ENCODE measurements at places on chromosomes 4 and X.

GRCh38 chrX:12505127-12505526 is 286.1 kb upstream of the PRPS2 start:
- DNase-seq, result no peak

DNA sequence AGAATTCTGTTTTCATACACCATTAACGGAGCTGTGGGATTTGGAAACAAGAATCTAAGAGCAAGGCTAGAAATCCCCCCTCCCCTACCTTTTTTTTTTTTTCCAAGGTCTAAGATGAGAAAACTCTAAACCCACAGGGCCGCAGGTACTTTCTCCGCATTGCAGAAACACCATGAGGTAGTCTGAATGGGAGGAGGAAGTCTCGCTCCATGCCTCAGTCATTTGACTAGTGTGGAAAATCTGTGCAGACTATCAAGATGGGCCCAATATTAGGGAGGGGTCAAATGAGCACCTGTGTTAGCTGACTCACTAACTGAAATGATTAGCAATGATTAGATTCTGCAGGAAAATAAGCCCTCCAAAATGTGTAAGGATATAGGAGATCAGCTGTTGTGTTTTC is 40.9 kb upstream of the MAP3K15 start:
- no peak for DNase-seq

DNA sequence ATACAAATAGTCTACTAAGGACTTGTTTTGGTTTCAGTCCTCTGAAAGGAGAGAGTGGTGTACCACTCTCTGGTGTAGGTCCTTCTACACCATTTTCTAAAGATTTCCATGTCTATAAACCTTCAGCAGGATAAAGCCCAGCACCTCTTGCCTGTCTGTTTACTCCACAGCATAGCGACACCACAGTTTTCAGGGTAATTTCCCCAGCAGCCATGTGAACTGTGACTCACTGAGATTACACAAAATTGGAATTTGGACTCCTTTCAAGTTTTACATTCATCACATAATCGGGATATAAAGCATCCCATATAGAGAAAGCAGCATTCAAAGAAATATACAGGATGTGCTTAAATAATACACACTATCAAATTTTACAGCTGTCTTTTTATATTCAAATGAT is 229.6 kb downstream of the PRDM5 start:
- DNase-seq, result no peak

DNA sequence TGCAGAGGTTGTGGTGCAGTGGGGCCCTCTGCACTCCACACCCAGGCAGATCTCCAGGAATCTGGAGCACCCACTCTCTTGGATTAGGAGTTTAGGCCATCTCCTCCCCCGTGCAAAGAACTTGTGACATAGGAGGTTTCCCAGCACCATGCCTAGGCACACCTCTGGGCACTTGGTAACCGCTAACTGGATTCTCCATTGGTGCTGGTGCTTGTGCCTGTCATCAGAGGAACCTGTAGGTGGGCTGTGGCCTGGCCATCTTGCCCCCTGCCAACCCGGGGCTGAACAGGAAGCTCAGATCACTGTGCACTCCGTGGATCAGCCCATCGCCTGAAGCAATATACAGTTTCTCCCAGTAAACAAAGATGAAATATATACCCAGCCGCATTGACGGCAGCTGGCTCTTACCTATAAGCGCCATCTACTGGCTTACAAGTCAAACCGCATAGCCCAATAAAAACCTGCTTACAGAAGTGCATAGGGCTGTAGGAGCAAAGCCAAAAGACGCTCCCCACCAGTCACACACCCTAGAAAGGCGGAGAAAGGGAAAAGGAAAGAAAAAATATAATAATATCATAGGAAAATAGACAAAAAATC is 19.1 kb upstream of the TEX13B start:
- no peak for DNase-seq

DNA sequence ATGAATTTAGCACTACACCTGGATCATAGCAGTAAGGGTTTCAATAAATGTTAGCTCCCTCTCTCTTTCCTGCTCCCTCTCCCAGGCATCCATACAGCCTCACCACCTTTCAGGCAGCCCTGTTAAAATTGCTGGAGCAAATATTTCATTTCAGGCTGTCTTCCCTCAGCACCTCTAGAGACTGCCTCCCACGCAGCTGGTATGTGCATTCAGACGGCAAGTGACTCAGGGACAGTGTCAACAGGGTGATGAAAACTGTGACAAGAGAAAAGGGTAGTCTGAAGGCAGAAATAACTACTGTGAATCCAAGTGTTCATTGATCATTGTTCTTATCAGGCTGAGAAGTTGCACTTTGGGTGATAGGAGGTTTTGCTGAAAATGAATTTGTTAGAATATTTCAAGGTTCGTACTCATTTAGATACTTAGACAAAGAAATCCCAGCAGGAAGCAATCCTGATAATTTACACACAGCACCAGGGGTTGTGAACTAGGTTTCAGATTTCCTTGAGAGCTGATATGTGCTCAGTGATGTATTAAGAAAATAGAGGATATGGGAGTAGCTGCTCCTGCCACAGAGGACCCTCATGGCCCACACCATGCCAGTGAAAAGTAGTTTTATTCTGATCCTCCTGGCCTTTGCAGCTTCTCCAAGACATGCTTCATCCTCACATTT is 424.2 kb downstream of the FGF13 start:
- no peak for DNase-seq

DNA sequence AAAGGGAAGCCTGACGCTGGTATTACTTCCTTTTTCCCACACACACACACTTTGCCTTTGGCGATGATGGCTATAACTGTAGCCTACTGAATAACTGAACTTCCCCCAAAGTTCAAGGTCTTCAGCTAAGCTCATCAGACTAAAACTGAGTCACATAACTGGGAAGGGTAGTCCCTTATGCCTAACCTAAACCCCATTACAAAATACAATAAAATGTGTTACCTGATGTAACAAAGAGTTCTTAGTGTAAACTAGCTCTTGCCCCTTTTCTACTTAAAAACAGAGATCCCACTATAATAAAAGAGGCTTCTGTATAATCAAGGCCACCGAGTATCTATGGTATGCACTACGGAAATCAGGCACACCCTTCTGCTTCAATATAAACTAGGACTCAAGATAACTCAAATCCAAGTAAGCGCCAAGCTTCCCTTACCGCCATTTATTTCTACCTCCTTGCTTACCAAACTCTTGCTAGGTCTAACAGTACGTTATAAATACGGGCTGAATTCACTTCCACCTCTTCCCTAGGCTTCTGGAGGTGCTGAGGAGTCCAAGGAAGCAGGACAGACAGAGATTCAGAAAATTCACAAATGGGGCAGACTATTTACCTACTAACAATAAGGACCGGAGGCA is 2.4 kb downstream of the OTUD4 start:
- DNase-seq, result no peak

DNA sequence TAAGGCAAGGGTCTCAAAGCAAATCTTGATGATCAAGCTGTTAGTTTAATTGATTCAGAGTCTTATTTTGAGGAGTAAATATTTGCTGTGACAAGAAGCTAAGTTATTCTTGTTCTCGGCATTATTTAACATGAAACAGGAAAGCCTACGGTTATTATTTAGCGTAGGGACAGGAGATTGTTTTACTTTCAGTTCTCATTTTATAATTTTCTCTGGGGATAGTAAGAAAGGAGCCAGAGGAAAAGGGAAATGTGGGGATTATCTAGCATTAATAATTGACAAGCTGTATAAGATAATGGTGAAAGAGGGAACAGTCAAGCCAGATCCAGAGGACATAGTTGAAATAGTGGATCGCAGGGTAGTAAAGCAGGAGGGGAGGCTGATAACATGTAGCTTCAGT is 39.7 kb upstream of the PARM1 start:
- no peak for DNase-seq

DNA sequence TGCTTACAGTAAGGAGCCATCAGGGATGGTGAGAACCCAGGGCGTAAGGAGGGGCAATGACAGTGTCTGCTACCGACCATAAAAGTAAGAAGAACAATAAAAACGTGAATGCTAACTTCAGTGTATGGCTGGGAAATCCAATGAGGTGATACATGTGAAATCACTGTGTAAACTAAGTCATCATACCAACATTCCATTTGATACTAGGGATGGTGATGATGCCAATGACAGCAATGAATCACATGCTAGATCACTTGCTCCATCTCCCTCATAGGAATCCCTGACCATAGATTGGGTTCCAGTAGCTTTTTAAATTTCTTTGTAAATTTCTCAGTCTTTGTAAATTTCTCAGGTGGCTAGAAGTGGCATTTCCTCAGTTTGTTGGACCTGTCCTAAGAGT is 146.3 kb downstream of the SMIM20 start:
- no peak for DNase-seq

GRCh38 chr4:48138936-48139335 is 4.9 kb upstream of the TXK start:
- no peak for DNase-seq

DNA sequence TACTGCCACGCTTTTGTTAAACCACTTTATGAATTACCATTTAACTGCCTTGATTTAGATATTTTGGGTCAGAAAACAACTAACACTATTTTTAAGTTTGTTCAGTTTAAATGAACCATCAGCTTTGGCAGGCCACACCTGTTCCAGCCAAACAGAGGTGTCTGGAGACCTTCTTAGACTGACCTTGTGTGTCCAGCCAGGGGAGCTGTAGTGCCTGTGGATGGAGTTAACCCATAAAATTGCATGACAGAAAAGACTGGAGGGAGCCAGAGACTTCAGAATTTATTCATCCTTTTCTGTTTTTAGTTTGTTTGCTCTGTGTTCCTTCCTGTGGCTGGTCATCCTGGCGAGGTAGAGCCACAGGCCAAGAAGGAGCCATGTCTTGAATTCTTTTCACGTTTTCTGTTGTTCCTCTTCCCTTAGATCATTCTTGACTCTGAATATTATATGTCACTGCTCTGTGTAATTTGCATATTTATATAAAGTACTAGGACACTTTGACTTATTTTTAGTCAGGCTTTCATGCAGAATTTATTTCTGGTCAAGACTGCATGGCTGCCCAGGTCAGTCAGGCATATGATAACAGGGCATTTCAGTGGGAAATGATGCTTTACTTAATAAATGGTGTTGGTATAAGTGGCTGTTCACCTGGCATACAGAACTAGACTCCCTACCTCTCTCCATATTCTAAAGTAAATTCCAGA is 26.7 kb downstream of the HERC3 start:
- no peak for DNase-seq

DNA sequence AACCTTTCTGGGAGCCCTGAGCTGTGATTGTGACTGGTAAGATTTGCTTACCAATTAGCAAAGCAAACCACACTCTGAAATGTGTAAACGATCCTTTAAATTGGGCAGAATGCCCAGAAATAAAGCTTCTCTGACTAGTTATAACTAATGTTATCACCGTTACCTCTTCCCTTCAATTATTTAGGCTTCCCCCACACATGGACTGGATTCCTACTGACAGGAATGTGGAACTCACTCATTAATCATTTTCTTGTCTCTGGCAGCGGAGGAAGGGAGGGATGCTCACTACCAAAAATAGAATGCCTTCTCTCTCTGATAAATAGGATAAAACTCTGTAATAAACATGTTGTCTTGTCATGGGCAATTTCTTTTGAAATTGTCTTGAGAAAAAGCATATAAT is 25.3 kb upstream of the NWD2 start:
- peak; percentile 36 for DNase-seq

- no peak for DNase-seq
Measured at GRCh38 chr4:159429693-159430035, 326.8 kb downstream of the RAPGEF2 start.
